CD8-positive, alpha-beta memory T cell (primary cell): ENCODE measurements at places on chromosomes 13 and 19.

GRCh38 chr19:16524991-16525734 lies 17.1 kb downstream of the CHERP start:
- DNase-seq: no peak

DNA sequence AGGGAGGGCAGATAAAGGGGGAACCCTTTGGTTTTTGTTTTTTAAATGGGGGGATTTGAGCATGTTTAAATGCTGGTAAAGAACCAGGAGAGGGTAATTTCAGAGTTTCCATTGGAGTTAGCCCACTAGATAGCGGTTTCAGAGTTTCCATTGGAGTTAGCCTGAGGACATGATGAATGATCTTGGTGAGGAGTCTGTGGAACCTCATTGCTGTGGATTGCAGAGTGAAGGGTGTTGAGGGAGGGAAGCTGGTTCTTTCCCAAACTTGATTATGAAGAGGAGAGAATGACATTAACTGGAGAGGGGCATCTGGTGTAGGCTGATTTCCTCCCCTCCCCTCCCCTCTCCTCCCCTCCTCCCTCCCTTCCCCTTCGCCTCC lies 5.0 kb downstream of the WASF3 start:
- no peak for DNase-seq

GRCh38 chr19:47518139-47518538 lies 3.3 kb upstream of the NAPA start:
- DNase-seq: peak; percentile 66

GRCh38 chr13:23570099-23570920 lies at the start of gene TNFRSF19:
TSS of gene TNFRSF19 (plus strand) at chr13:23570412. CDS start at chr13:23590184, 19,772 bp downstream.
- DNase-seq: no peak

- DNase-seq: no peak
These were observed 27.5 kb downstream of the EPS15L1 start for GRCh38 chr19:16444269-16444600.

DNA sequence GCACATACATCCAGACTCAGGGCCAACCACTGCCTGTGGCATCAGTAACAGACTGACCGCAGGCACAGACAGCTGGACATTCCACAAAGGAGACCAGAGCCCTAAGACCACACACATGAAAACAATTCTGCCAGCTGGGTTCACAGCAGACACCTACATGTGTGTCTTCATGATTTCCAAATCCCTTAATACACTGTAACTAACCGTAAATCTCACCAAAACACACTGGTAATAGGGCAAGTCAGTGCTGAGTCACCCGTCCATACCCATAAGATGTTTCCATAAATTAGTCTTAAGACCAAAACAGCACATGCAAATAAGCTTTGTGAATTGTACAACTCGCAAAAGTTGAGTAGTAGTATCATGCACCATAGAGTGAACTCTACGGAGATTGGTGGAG lies 65.4 kb downstream of the TUBGCP3 start:
- no peak for DNase-seq

DNA sequence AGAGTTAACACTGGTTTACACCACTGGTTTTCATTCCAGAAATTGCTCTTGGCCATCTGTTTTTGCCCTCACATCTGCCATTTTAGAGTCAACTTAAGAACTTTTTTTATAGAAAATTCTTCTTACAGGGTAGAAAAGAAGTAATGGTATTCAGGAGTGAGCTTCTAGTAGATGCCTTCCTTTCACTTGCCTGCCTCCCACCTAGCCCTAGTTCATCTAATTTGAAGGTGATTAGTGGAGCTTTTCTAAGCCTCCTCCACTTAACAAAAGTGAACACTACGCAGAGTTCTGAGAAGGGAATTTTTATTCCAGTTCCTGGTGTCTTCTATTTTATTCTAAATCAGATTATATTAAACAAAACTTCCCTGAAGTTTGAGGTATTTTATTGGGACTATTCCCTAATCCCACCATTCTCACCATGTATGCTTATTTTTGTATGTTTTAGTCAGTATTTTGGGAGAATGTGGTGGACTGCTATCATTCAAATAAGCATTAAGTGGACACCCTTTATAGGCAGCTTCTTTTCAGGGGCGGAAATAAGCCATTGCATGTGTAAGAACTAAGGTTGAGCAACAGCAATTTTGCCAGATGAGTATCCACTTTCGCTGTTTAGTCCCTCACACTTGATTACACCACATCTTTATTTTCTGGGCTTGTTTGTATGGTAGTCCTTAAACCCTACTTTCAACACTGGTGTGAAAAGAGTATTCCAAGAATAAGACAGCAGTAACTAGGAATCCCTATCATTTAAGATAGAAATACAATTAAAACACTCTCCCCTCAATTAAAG lies 156.9 kb downstream of the ENOX1 start:
- DNase-seq: no peak

- no peak for DNase-seq
These were observed 9.1 kb downstream of the PCDH17 start for GRCh38 chr13:57640607-57641006.

GRCh38 chr13:47859165-47859564 lies 141.9 kb downstream of the SUCLA2 start:
- no peak for DNase-seq

DNA sequence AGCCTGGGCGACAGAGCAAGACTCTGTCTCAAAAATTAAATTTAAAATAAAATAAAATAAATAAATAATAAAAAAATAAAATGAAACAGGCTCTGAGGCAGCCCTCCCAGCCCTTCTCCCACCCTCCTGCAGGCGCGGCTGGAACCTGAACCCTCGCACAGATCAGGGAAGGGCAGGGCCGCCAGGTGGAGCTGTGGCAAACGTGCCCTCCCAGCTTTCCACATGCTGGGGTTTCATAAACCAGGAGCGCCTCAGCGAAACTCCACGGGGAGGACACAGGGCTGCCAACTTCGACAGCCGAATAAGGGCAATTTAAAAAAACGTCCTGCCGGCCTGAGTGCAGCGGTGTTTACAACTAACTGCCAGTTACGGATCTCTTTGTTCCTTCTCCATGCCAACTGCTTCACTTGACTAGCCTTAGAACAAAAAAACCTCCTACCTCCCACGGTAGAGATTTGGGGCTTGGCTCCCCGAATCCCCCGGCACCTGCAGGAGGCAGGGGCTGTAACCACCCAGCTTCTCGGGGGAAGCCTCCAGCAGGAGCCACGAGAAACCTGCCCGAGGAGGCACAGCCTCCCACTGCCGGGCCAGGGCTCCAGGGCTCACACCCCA lies 15.9 kb downstream of the ZNF787 start:
- peak; percentile 53 for DNase-seq

DNA sequence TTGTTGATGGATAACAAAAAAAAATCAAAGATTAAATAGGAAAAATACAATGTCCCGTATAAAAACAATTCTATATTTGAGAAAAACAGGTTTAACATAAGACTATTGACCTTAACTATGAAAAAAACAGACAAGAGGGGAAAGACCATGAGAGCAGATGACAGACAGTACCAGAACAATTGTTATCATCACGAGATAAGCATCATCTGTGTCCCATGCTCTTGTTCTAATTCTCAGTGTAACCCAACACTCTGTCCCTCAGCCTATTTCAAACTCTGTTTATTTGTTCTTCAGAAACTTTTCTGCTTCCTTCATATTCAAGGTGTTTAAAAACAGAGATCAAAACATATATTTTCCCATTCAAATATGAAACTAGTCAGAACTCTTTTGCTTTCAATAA lies 216.4 kb downstream of the PCDH9 start:
- DNase-seq: no peak

DNA sequence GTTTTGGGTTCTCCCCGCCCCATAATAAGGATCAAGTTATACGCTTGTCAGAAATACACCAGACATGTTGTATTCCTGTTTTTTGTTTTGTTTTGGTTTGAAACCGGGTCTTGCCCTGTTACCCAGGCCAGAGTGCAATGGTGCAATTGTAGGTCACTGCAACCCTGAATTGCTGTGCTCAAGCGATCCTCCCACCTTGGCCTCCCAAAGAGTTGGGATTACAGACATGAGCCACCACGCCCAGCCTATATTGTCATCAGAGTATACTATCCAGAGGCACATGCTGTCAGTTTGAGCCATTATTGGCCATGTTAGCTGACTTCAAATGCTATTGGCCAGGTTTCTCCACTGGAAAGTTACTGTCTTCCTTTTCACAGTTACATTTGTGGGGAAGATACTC lies 9.8 kb downstream of the SAFB start:
- DNase-seq: no peak

- DNase-seq: no peak
These were observed 8.4 kb downstream of the PEX11G start for GRCh38 chr19:7480222-7480969.

GRCh38 chr19:18768997-18769891 lies 21.9 kb downstream of the COMP start:
- DNase-seq: no peak
